Stimulated activated CD4-positive, alpha-beta T cell treated with anti-CD3 and anti-CD28 coated beads, Interleukin-4, amount 100 ng/mL, for 1 hour (primary cell): ENCODE measurements at places on chromosomes 3 and 15.

GRCh38 chr3:171790898-171791691 lies 19.2 kb downstream of the PLD1 start:
- DNase-seq: no peak

DNA sequence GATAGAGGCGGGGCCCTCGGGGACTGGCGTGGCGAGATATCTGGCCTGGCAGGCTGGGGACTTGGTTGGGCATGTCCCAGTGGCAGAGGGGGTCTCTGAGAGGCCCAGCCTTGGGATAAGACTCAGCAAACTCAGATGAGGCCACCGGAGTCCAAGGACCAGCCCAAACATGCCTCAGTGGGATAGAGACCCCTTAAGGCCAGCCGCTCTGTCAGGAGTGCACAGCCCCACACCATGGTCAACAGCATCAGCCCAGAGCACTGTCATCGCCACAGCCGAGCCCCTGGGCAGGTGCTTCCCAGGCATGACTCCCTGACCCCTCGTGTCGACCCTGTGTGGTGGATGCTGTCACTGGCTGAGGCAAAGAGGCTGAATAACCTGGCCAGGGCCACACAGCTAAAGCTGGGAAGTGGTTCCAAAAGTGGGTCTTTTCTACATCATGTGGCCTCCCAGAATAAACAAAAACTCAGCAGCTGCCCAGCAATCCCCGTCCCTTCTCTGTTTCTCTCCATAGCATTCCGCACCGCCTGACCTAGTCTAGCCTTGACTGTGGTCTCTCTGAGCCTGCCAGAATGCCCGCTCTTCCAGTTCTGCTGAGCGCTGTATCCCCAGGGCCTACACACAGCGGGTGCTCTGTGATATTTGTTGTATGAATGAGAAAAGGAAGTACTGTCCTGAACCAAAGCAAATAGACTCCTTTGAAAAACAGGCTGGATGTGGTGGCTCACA lies 15.1 kb downstream of the CTSH start:
- no peak for DNase-seq

GRCh38 chr15:96171853-96172296 lies 158.6 kb upstream of the NR2F2 start:
- DNase-seq: no peak

GRCh38 chr3:172262991-172263608 lies 185.2 kb downstream of the GHSR start:
- DNase-seq: no peak

DNA sequence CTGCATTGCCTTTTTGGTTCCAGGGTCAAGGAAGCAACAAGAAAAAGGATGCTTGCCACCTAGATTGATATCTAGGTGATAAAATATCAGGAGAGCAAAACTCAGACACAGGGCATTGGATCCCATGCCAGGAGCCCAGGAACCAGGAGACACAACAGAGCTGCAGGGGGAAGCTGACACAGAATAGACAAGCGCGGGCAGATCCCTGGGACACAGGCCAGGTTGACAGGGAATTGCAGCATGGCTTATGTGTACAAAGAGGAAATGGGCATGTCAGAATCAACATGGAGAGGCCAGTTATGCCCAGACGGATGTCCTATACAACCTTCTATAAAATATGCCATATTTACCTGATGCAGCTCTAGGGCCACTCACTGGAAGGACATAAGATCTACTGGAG lies 84.2 kb downstream of the SEMA6D start:
- DNase-seq: no peak

DNA sequence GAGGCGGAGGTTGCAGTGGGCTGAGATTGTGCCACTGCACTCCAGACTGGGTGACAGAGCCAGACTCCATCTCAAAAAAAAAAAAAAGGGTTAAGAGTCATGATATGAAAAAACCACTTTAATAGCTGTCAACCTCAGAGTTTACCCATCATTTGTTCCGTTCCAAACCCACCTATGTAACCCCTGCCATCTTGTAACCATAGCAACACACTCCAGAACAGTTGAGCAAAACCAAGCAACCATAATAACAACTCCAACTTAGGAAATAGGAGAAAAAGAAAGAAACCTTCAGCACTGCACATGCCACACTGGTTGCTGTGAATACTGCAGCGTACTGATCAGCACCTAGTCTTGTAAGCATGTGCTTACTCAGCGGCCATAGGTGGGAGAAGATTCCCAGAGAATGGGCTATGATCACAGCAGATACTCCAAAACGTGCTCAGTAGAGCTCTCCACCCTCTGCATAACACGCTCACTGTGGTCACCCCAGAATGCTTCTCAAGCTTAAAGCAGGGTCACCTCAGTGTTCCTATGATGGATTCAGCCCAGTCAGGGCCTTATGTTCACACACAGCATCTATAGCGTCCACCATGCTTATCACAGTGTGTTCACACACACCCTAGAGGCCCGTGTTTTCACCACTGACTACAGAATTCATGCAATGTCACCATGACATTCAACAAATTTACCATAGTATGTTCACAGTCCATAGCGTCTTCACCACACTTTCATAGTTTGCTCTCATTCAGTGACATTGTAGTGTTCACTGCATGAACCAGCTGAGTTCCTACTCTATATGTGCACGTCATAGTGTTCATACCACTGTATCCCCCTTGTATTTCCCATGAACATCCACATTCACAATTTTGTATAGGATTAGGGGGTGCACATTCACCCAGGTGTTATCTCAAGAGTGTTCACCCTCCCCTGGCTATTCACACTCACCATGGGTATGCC lies 6.5 kb upstream of the CILP start:
- DNase-seq: no peak

DNA sequence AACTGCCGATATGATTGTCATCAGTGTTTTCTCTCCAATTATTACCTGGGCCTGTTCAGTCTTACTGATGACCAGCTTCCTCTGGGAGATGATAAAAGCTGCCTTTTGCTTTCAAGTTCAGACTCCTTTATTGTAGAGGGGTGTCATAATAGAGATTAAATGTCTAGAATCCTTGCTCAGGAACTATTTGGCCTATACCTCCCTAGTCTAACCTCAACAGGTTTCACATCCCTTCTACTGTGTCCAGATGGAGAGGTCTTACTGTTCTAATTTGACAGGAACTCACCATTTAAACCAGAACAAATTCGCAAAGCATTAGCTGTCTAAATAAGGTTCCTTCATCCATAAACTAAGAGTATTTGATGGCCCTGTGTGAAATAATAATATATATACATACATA lies 88.0 kb downstream of the BCHE start:
- DNase-seq: no peak

- no peak for DNase-seq
Measured at GRCh38 chr3:174016186-174016585, 618.6 kb downstream of the NLGN1 start.

GRCh38 chr3:143208976-143209714 lies 89.6 kb downstream of the CHST2 start:
- DNase-seq: no peak

GRCh38 chr3:50627407-50628051 lies 10.6 kb downstream of the MAPKAPK3 start:
- no peak for DNase-seq

GRCh38 chr3:16419640-16420241 lies 93.8 kb downstream of the RFTN1 start:
- no peak for DNase-seq

DNA sequence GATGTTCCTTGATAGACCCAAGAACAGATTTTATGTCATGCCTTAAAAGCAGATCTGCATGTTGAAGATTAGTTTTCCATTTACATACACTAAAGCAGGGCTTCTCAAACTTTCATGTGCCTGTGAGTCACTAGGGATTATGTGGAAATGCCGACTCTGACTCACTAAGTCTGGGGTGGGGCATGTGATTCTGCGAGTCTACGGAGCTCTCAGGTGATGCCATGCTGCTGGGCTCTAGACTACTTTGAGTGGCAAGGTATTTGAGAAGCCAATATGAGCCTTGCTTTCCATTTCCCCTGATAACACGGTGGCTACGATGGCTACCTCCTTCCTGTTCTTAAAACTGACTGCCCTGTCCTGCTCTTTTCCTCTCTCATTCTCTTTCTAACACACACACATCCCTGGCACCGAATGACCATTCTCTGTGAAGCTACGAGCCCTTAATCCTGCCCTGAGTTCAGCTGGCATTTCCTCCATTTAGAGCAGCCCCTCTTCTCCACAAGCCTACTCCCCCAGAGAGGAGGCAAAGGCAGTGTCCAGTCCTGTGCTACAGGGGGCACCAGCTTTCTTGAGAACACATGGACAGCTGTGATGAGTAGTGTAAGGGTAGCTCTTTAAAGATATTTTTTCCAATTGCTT lies 39.7 kb upstream of the PYGO1 start:
- DNase-seq: no peak

- no peak for DNase-seq
Measured at GRCh38 chr3:158671821-158672214, 630 bp downstream of the LXN start.

DNA sequence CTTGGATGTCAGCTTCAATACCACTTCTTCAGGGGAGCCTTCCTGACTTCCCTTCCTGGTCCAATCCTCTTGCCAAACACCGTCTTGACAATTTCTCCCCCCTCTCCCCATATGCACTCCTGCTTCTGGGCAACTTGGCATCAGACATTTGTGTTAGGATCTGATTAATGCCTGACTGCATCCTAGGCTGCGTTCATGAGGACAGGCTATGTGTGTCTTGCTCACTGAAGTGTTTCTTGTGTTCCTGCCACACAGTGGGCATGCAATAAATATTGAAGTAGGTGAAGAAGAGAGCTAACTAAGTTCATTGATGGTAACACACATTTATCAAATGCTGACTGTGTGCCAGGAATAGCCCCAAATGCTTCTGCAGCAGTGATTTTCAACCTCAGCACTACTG lies 36.4 kb upstream of the WNT5A start:
- no peak for DNase-seq

DNA sequence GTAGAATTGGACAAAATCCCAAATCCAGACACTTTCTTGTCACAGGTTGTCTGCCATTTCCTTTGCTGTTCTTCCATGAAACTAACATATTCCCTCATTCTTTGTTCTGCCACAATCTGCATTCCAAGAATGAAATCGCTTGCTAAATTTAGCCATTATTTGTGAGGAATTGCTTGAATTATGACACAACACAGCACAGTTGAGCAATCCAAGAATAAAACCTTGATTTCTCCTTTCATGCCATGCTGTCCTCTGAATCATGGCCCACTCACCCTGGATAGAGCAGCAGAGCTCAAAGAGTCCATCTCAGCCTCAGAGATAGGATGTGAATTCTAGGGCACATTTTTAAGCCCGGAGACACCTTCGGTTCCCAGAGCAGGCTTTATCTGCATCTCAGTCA lies 35.2 kb upstream of the GREM1 start:
- DNase-seq: no peak

DNA sequence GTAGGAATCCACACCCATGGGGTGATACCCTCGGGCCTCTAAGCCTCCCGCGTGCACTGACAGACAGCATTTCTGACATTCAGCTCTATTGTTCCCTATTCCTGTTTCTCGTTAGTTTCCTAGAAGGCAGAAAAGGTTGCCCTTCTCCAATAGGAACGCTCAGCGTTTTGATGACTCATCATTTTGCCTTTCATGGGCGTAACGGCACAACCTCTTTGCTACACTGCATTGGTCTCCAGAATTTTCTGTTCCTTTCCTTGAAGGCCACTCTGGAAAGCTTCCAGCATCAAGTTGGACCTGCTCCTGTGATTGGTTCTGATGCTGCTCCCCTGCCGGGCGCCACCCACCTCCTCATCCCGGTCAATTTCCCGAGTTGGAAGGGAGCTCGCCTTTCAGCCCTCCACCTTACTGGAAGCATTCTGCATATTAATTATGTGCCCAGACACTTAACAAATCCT lies 13.0 kb upstream of the TNK2 start:
- DNase-seq: no peak

GRCh38 chr15:60551781-60552161 lies 72.8 kb upstream of the ICE2 start:
- DNase-seq: no peak

DNA sequence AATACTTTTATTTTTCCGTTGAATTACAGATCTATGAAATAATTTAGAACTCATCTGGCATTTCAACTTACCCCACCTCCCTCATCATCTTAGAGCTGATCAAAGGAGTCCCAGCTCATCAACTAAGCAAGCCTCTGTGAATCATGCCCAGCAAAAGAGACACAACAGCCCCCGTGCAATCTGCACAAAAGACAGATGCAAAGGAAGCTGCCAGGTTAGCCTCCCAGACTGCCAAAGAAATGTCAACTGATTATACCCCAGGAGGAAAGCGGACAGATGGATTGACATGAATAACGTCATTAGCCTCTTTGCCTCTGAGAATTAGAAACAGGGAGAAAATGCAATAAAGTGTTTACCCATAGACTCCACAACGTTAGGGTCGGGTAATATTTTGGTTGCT lies 75.0 kb downstream of the GABRB3 start:
- DNase-seq: no peak

- no peak for DNase-seq
Measured at GRCh38 chr3:18946524-18946923, 201.8 kb upstream of the KCNH8 start.

DNA sequence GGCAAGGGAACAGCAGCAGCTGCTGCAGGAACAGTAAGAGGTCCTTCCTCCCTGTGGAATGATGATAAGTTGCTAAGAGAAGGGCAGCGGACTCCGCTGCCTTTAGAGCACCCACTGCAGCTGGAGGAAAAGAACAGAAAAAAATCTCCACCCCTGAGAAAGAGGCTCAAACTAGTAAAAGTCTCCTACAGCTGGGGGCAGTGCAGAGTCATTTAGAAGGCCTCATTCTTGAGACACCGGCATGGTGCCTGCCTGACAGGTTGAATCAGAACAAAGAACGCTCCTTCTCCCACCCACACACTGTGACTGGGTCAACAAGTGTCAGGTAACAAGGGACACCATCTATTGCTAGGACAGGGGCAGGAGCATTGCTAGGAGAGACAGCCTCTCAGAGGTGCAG lies 188.4 kb downstream of the ABHD5 start:
- DNase-seq: no peak

DNA sequence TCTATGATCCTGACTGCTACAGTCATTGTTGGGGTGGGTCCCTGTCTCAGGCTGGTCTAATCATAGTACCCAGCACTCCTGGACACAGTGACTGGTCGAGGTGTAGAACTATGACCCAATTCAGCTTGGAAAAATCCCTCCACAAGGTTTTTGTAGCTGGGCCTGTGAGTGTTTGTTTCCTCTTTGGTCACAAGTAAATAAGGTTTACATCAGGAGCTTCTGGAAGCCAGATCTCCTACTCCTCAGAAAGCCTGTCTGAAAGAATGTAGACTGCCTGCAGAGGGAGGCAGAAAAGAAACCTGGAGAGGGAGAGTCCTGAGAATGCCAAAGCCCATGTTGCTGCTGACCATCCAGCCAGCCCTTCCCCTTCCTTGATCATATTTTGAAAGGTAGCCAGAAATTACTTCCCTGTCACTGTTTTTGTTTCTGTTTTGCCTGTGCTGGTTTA lies 123.2 kb downstream of the RAP2B start:
- no peak for DNase-seq

DNA sequence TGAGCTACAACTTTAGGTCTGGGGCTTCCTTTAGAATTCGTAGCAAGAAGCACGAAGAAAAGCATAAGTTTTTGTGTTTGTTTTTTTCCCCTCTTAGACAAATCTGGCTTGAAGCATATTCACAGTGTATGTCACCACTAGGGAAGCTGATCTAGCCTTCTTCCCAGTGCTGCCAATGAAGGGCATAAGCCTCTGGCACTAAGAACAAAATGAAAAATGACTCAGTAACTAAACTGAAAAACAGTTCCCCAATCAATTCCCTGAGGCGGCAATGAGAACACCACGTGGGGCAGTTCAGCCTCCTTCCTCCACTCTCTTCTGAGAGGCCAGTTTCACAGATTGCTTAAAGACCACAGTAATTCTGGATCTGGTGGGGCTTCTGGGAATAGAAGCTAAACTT lies 338.1 kb downstream of the GAP43 start:
- no peak for DNase-seq
